Pancreas (tissue), 10 donors: ENCODE measurements at places on chromosomes 11 and 22.

DNA sequence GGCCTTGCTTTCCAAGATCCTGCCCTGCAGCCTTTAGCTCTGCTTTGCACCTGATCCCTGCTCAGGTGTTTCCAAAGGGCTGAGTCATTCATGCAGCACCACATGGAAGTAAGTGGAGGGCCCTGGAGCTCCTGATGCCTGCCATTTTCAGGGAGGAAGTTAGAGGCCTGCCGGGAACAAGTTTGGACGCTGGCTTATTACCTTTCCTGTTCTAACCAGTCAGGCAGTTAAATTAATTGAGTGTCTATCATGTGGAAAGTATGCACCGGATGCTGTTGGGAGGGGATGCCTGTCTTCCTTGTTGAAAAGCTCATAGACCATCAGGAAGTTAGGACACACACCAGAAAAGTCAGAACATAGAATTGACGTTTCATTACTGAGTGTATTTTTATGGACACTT lies 73.7 kb upstream of the PLET1 start:
- H3K27ac ChIP-seq = no peak overlapping the region
- H3K4me3 ChIP-seq = no peak overlapping the region
- no peak for DNase-seq
- no peaks in the 10 kb centered on the region for H3K27me3 ChIP-seq
- no peaks in the 10 kb centered on the region for H3K4me1 ChIP-seq

GRCh38 chr11:70029115-70029860 lies 48.8 kb upstream of the ANO1 start:
- H3K27me3 ChIP-seq = no peaks in the 10 kb centered on the region
- H3K4me3 ChIP-seq = no peak overlapping the region
- no peak for DNase-seq
- H3K36me3 ChIP-seq = no peaks in the 10 kb centered on the region
- H3K27ac ChIP-seq = no peak overlapping the region

GRCh38 chr22:47322854-47323253 lies 560.4 kb downstream of the TBC1D22A start:
- H3K4me3 ChIP-seq = no peak overlapping the region
- H3K4me1 ChIP-seq = no peaks in the 10 kb centered on the region
- no peak for DNase-seq
- H3K27ac ChIP-seq = no peak overlapping the region

DNA sequence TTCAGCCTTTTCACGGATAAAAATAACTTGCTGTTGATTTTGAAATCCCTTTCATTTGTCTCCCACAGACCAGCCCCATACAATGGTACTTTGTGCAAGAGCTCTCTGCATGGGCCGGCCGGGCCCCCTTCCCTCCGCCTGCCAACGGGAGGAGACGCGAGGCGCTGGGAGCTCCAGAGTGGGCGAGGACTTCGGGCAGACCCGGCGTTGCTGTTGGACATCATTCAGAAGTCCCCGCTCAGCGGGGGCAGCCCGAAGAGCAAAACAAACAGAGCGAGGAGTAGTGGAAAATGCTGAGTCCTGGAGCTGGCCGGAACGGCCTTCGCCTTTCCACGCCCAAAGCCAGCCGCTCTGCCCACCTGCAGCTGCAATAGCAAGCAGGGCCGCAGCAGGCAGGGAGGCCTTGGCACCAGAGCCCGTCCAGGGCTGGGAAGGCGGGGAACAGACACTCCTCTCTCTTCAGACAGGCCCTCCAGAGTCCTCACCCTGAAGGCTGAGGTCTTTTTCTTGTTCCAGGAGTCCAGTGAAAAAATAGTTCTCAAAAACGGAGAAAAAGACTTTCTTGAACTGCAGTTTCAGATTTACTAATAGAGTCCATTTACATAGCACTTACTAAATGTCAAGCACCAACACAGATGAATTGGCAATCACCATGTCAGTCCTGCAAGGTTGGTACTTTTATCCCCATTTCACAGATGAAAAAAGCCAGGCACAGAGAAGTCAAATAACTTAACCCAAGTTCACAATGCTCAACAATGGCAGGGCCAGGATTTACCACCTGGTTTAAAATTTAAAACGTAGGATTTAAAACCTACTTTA lies 135.5 kb downstream of the ETS1 start:
- no peaks in the 10 kb centered on the region for H3K36me3 ChIP-seq
- no peaks in the 10 kb centered on the region for H3K27me3 ChIP-seq
- H3K4me3 ChIP-seq = no peak overlapping the region
- no peak overlapping the region for H3K27ac ChIP-seq
